ENCODE measurements at places on chromosomes 3 and 15.

DNA sequence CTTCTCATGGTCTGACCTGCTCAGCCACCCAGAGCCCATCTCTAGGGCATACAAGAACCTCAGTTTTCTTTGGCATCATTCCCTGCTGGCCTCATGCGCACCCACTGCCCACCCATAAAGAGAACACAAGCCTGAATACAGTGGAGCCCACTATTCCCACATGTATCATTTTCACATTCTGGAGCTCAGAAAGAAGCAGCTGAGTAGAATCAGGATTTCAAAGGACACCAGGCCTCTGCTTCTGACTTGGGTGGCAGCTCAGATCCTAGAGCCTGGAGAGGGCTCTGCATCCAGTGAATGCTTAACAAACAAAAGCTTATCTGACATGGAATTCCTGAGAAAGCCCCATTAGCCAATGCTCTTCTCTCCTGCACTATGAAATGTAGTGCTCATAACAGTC lies 34.7 kb downstream of the RBP2 start:
- DNase-seq: no peak

DNA sequence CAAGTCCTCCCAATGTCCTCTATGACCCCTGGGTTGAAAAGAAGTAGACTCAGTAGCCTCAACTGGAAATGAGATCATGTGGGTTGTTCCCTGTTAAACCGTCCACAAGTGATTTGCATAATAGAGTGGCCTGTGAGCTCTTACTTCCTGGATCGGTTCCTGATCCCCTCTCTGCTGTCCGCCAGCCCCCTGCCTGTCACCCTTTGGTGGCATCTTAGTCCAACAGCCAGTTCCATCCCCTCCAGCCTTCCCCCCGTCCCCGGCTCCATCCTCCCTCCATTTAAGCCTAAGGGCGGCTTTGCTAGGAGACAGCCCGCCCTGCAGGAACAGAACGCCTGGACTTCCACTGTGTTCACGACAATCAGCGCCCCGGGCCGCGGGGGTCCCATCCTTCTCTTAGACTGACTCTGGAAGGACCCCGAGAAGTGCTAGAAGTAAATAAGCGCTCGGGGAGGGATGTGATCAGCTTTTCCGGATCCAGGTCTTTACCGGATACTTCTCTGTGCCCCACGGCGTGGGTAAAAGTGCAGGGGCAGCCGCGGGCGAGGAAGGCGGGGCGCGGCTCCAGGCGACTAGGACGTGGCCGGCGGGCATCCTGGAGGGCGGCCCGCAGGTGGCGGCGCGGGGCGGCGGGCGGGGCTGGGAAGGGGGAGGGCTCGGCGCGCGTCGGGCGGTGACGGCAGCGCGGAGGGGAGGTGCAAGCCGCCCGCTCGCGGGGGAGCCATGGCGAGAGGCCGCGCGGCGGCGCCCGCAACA lies 51.2 kb upstream of the ULK4 start:
- DNase-seq: peak; percentile 75

DNA sequence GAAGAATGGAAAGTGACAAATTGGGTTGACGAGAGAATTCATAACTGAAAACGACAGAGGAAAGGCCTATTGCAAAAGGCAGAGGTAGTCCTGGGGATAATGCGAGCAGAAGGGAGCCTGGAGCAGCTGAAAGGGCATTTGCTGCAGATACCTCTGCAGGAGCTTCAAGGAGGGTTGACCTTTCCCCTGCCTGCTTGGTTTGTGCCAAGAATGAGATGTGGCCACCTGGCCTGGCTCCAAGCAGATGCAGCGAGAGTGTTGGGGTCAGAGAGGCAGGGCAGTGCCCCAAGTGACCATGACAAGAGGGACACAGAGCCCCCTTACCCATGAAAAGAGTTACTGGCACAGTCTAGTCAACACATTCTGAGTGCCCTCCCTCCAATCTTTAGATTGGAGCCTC lies 43.5 kb downstream of the SLC41A3 start:
- DNase-seq: no peak

DNA sequence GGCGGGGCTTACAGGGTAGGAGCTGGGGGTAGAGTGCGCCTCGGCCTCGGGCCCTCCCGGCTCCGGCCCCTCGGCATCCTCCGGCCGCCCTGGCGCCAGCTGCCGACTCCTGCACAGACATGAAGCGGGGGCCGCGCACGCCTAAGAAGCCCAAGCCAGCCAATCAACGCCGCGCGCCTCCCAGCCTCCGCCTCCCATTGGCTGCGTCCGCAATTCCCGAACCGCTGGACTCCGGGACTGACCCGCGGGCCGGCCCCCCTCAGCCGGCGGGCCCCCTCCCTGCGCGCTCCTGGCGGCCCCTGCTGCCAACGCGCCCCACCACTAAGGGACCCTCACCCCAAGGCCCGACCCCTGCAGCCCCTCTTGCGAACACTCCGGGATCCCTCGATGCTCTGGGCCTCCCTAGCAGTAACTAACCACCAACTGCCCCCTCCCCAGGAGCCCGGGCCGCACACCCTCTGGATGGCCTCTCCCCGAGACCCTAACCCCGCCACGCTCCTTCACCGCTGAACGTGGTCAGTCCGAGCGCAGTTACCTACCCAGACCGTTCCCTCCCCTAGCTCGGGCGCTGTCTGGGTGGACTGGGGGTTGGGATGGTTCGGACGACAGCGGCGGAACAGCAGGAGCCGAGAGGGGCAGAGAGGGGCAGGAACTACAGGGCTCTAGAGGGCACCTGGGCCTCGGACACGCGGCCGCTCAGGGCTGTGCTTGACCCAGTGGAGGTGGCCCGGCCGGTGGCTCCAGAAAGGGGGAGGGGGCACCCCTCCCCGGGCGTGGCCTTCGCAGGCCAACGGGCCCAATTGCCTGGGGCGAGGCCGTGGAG lies 5.0 kb downstream of the GATA2 start:
- peak; percentile 88 for DNase-seq

DNA sequence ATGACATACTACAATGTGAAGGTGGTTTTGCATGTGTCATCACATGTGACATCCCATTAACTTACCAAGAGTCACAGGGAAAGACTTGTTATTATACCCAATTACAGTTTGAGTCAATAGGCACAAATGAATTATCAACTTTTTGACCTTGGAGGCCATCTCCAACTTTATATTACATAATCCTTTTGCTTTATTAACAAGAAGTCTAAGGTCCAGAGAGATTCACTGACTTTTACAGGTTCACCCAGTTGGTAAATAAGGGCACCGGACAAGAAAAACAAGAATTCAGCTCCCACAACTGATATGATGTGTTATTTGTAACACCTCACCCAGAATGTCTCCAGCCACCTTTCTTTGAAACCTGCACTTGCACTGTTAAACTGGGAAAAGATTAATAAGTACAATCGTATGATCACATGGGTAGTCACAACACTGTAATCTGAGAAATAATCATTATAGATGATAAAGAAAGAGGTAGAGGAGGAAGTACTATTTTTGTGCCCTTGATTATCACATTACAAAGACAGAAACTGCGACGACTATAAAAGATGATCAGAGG lies 928.9 kb downstream of the FHIT start:
- no peak for DNase-seq

GRCh38 chr15:39963786-39964185 lies 29.9 kb downstream of the EIF2AK4 start:
- DNase-seq: no peak

GRCh38 chr3:128895843-128896697 lies 16.6 kb downstream of the ACAD9 start:
- no peak for DNase-seq

DNA sequence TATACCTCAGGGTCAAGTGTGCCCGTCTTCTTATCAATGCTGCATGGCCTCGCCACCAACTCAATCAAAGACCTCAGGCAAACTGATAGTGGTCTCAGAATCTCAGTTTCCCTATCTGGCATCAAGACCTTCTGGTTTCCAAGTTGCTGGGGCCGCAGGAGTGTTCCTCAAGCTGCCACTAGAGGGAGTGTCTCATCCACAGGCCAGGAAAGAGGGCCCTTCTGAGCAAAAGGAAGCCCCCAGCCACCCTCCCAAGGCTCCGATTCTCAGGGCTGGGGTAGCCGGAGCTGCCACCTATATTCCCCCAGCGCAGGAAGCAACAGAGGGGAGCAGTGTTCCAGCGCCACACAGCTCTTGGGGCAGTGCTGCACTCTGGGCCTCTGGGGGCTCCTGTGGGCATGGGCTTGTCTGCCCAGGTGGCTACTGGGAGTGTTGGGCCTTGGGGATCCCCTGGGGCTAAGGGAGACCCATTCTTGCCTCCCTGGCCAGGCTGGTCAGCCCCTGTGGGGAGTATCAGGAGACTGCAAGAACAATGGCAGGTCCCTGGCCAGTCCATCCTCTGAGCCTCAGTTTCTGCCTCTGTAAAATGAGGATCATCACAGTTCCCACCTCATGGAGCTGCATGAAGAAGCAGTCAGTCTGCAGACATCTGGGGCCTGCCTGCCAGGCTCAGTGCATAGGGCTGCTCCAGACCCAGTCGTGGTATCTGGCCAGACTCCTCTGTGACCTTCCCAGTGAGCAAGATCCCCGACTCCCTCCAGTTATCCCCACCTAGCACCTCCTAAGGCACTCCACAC lies 23.4 kb upstream of the SEC13 start:
- DNase-seq: peak; percentile 71

GRCh38 chr3:9416139-9416780 lies 18.8 kb downstream of the SETD5 start:
- DNase-seq: no peak

DNA sequence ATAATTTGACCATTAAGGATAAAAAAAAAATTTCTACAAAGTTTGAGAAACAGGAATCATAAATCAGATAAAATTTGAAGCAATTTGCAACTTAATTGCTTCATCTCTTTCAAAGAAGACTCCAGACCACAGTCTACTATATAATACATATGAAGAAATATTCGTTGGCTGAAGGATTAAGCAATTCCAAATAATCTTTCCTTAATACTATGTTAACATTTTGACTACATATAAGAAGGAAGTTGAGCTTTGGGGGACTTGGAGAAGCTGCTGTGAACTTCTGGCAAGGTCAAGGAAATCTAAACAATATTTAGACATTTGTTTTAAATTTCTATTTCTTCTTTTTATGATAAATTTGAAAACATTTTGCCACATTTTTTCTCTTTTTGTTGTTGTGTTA lies 13.5 kb upstream of the GABRR3 start:
- DNase-seq: no peak

GRCh38 chr15:96183867-96184266 lies 146.6 kb upstream of the NR2F2 start:
- no peak for DNase-seq

- no peak for DNase-seq
Measured at GRCh38 chr3:53146319-53146891, 14.6 kb upstream of the PRKCD start.

DNA sequence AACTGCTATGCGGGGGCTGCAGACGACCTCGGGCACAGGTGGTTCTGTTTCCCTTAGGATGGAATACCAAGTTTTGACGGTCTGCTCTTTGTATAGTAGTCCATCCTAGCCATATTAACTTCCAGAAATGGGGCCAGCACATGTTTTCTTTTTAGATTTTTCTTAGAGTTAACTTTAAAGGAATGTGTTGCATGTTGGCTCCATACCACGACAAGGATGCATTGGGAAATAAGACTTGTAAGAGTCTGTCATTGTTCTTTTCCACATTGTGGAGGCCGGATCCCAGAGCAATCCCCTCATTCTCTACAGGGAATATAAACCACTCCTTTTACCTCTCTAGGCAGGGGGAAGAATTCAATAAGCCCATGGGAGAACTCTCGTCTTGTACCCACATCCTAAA lies 87.1 kb upstream of the PLSCR4 start:
- DNase-seq: no peak

All from endothelial cell (in vitro differentiated cells).